ENCODE measurements at places on chromosomes 2 and 18.

GRCh38 chr2:238703436-238703835 is 144.4 kb upstream of the TWIST2 start:
- no peak for DNase-seq

- no peak for DNase-seq
These were observed 67.9 kb downstream of the C2orf74 start for GRCh38 chr2:61229936-61230335.

GRCh38 chr2:33207151-33207740 is 260.5 kb downstream of the LTBP1 start:
- no peak for DNase-seq

- no peak for DNase-seq
These were observed 262.9 kb downstream of the RDH14 start for GRCh38 chr2:18297534-18298058.

DNA sequence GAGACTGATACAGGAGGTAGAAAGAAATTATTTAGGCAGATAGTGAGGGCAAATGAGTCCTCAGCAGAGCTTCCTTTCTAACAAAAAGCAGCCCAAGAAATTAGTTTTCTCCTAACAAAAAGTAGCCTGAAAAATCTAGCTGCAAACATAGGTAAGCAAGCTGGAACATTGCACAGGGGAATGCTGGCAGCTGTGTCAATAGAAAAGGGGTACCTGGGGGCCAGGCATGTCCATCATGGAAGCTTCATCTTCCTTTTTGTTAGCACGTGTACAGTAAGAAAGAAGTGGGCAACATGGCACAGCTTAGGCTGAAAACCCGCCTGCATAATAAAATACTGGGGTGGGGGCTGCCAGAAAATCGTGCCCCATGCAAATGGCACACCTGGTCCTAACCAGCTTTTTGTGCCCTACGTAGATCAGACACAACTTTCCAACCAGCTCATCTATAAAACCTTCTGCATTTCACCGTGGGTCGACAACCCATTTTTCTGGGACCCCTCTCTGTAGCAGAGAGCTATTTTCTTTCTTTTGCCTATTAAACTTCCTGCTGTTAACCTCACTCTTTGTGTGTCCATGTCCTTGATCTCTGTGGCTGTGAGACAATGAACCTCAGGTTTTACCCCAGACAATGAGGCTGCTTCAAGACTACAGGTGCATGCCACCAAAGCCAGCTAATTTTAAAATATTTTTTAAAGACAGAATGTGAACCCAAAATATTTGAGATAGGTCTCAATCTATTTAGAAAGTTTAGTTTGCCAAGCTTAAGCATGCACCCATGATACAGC is 6.6 kb upstream of the MTHFD2 start:
- DNase-seq, result no peak

DNA sequence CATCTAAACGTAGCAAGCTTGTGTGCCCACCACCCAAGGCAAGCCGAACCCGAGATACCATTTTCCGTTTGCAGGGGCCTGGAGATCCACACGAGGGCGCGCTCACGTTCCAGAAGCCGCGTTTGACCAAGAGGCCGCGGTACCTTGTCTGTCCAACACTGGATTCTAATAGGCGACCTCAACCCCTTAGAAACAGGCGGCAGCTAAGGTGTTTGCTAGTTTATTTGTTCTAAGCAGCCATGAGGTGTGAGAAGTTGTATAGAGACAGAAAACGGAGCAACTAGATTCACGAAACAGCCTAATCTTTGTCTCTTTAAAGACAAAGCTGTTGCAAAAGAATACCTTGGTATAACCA is 4.2 kb downstream of the HOXD11 start:
- no peak for DNase-seq

GRCh38 chr2:196407675-196408264 is 231.7 kb upstream of the CCDC150 start:
- no peak for DNase-seq

DNA sequence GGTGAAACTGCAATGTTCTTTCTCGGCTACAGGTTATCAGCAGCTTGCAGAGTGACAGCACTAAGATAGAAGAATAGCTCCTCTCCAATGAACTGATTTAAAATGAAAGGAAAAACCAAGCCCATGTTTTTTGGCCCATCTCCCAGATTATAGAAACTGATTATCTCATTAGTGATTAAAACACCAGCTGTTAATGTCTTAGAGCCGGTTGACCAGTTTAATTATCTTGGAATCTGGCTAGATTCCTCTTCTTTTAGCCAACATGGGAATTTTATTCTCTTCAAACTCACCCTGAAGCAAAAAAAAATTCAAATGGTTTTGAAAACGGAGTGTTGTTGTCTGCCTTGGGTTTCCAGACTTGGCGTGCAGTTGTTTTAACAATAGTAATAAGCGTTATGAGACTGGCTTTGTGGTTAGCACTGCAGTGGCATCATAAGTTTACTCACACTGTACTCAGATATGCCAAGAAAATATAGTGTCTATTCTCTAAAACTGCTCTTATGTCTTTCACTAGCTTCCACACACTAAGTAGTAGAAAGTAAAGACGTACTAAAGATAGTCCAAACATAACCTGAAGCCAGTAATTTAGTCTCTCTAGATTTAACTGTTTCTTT is 665.3 kb downstream of the STK39 start:
- no peak for DNase-seq

GRCh38 chr2:16126517-16127275 is 186.3 kb downstream of the MYCN start:
- no peak for DNase-seq

DNA sequence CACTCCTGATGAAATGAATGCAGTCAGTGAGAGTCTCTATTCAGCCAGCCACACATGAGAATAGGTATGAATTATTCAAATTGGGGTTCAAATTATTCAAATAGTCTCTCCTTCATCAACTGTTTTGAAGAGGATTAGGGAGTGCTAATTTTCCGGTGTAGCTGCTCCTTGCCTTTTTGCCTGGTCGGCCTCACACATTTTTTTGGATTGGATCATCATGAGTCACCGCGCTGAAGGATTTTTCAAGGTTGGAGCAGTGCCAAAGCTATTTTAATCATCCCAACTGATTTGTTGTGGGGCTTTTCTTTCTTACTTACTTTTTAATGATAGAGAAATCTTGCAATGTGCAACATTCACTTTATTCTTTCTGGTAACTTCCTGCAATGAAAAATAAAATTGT is 2.4 kb upstream of the DTNA start:
- DNase-seq, result no peak

- no peak for DNase-seq
These were observed 613 bp downstream of the COL5A2 start for GRCh38 chr2:189178726-189179569.

DNA sequence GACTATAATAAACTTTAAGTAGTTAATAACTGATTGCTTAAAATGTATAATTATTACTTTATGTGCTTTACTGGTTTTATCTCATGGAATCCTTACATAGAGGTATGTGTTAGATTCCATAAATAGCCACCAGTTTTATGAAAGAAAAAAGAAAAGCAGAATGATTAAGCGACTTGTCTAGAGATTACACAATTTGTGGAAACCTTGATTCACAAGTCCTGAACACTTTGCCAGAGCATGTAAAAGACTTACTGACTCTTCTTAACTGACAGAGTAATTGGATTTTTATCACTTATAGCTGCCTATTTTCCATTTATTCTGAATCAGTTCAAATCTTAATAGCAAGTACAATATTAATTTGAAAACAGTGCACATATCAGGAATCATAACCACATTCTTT is 448.7 kb upstream of the NETO1 start:
- DNase-seq, result no peak
